Activated T-helper 1 cell treated with anti-CD3 and anti-CD28 coated beads, Interleukin-2, amount 50 U/mL, for 16 hours (primary cell): ENCODE measurements at places on chromosomes 11 and 22.

- DNase-seq = no peak
Observed at GRCh38 chr22:37626144-37626543, 13.3 kb upstream of the SH3BP1 start.

GRCh38 chr11:130790689-130791088 is 125.6 kb downstream of the SNX19 start:
- DNase-seq = no peak

DNA sequence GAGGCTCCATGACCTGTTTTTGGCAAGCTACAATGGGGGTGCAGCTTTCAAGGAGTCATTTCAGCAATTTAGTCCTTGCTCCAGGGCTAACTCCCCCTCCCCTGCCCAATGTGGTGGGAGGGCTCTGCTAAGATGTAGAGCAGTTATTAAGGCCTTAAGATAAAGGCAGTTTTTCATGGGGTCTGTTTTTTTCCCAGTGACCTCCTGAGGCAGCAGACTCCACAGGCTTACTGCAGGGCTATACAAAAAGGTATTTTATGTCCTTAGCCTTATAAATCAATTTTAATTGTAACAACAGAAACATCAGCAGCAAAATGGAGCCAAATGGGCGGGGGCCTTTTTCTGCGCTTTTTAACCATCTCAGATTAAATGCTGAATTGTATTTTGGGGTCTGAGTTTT is 192.3 kb downstream of the KIRREL3 start:
- no peak for DNase-seq

DNA sequence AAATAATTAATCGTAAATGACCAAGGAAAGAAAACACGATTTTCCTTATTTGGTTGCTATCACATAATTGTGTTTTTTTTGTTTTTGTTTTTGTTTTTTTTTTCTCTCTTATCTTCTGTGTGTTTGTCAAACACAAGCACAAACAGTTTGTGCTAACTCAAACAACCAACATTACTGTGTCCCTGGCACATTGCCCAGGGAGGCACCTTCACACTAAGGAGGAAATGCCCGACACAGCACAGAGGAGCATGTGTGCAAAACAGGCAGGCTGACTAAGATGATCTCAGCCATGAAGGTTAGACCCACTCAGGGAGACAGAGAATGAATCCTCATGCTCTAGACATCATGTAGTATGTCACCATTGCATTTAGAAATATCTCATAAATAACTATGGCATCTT is 130.1 kb downstream of the SOX6 start:
- no peak for DNase-seq

- DNase-seq = no peak
Observed at GRCh38 chr11:106327134-106327533, 249.7 kb downstream of the AASDHPPT start.
